ENCODE measurements at places on chromosomes 3 and 15.

DNA sequence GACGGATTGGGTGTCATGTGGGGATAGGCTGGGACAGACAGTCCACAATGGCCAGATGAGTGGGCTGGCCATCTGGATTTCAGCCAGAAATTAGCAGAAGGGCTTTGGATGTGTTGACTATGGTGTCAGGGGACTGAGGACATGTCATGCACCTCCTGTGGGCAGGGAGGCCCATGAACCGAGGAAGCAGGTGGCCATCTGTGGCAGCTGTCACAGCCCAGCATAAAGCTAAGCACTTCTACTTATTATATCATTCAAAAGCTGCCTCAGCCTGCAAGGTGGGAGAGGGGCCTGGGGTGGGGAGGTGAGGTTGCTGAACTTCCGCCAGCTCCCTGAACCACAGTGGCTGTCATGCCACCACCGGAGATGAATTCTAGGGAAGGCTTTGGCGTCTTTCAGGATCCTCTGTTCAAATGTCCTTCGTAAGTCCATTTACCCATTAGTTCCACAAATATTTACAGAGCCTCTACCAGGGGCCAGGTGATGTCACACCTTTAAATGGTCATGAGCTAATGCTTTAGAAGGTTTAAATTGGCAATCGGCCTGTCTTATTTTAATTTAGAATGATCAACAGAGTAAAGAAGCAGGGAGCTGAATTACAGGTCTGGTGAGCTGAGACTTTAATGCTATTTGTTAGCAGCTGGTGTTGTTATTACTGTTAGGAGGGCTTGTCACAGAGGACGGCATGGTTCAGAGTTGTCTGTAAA lies 23.6 kb upstream of the CAV3 start:
- DNase-seq, result peak; percentile 98

GRCh38 chr3:123780656-123781055 lies 103.5 kb downstream of the MYLK start:
- DNase-seq, result no peak

DNA sequence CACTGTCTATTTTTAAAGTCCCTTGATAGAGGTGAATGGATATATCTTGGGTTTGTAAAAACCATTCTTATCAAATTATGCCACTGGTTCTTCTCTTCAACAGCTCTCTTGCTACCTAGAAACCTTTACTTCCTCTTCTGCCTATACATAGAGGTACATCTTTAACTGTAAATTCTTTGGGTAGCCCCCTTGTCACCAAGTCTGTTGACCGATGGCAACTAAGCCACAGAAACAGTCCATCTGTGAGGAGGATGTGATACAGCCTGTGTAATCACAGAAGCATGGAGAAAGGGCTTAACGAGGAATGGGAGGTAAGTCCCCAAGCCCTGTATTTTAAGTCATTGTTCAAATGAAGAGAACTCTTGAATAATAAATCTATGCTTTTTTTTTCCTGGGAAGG lies 246.5 kb upstream of the MDFIC2 start:
- no peak for DNase-seq

GRCh38 chr3:72675243-72675642 lies 173.0 kb downstream of the SHQ1 start:
- no peak for DNase-seq

DNA sequence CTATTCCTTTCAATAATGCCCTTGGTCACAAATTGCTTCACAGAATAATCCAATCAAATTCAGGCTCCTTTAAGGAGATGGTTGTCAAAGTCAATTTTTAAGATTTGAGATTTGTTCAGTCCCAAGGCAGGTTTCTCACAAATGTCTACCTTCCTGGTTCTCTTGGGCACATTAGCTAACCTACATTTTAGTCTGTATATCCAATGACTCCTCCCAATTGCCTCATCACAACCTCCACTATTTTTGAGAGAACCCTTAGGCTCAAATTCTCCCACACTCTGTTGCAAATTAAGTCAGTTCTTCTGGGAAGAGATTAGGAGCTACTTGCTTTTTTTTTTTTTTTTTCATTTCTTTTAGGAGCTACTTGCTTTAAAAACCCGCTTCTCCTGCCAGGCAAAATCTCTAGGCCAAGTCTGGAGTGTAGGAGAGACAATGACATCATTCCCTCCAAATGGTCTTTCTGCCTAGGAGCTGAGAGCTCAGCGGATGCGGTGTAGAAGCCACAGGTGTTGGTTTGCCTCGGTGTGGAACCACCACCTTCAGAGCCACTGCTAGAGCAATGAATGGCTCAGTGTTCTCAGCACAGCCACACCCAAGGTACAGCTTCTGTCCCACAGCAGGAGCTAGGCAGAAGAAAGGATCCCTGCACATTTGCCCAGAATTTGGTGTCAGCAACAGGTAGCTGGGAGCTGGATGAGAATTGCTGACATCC lies 10.0 kb upstream of the INO80 start:
- DNase-seq, result no peak

DNA sequence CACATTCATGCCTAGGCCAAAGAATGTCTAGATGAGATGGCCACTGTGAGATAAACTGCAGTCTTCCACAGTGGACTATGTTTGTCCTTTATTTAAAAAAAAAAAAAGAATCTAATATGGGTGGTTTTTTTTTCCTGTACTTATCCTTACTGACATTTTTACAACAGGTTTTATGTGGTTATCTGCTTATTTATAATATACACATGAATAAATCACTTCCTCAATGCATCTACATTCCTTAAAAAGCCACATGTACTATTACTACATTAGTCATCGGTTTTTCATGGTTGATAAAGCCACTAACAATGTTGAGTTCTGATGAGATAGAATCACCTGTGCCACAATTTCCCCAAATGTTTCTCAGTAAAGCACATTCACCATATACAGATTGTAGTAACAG lies 341.3 kb upstream of the THBS1 start:
- no peak for DNase-seq

DNA sequence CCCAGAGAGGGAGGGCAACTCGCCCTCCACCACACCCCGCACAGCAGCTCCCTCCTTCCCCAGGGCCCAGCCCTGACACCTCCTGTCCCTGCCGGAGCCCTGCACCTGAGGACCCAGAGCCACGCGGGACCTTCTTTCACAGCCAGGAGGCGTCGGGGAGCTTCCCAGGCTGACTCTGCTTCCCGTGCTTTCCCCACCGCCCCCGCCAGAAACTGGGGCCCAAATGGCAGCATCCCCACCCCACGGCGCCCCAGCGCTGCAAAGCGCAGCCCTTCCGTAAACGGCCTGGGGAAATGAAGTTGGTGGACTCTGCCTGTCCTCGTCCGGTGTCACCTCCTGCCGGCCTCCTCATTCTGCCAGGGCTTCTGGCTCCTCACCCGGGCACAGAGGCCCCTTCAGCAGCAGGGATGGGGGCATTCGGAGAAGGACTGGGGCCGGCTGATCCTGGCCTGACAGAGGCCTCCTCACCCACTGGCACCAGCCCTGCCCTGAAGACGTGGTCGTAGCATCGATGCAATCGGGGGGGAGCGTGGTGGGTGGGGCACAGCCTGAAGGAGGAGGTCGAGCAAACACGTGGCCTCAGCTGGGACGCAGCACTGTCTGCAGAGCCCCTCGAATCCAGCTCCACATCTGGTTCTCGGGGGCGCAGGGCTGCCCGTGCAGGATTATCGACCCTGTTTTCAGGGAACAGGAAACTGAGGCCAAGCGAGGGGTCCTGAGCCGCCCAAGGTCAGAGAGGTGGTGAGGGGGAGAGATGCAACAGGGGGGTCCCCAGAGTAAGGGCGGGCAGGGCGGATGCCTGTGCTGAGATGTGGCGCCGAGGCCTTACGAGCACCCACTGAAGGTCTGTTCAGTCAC lies 235.4 kb downstream of the XXYLT1 start:
- no peak for DNase-seq

GRCh38 chr15:80846031-80846815 lies 67.1 kb downstream of the CEMIP start:
- no peak for DNase-seq

GRCh38 chr3:37702478-37703154 lies 159.1 kb upstream of the CTDSPL start:
- no peak for DNase-seq

- DNase-seq, result no peak
Measured at GRCh38 chr15:52200831-52201365, 9.7 kb upstream of the GNB5 start.

DNA sequence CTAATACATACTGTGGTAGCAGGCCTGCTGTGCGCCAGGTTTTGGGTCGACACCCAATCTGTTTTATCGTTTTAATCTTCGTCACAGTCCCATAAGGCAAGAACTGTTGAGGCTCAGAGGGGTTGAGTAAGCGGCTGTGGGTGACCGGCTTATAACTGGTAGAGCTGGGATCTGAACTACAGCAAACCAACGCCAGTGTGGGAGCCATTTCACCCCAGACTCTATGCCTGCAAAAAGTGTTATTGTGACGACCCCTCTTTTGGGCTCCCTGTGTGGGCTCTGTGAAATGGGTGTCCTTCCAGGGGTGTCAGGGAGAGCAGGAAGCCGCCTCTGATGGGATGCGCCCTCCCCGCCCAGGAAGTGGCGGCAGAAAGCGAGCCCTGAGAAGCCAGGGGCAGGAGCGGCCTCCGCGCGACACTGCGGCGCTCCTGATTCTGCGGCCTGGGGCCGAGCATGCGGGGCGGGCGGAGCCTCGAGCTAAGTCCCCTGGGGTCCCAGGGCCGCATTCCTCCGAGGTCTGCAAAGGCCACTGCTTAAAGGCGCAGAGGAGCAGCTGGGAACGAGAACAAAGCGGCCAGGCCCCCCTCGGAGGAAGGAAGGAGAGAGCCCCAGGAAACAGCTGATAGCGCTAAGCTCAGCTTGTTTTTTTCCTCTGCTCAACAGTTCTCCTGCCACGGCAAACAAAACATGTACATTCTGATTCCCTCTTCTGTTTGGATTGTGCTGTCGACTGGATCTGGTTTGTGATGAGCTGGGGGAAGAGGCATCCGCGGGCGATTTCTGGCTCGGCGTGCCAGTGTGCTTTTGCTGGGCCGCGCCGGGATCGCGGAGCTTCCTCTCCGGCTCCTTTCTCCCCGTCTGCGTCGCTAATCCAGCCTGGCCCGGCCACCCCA lies 33.9 kb downstream of the GRK7 start:
- DNase-seq, result peak; percentile 75

GRCh38 chr3:66010739-66011655 lies 27.7 kb downstream of the MAGI1 start:
- peak; percentile 79 for DNase-seq

- no peak for DNase-seq
Measured at GRCh38 chr3:120640231-120640630, 41.8 kb downstream of the HGD start.

DNA sequence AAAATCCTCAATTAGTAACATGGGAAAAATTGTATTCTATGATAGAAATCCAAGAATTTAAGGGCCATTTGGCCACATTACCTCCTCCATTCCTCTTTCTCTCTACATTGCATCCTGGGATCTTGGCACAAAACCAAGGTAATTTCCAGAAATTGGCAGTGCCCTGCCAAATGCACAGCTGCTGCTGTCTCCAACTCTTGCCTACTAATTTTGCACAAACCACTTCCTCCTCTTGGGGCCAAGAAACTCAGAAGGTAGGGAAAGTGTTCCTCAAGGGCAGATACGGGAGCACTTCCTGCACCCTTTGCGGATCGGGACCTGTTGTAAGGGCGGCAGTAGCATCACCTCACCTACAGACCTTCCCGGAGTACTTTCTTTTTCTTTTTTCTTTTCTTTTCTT lies 57.8 kb downstream of the MAP3K13 start:
- peak; percentile 40 for DNase-seq

GRCh38 chr15:25901811-25902605 lies 38.9 kb upstream of the ATP10A start:
- DNase-seq, result no peak

DNA sequence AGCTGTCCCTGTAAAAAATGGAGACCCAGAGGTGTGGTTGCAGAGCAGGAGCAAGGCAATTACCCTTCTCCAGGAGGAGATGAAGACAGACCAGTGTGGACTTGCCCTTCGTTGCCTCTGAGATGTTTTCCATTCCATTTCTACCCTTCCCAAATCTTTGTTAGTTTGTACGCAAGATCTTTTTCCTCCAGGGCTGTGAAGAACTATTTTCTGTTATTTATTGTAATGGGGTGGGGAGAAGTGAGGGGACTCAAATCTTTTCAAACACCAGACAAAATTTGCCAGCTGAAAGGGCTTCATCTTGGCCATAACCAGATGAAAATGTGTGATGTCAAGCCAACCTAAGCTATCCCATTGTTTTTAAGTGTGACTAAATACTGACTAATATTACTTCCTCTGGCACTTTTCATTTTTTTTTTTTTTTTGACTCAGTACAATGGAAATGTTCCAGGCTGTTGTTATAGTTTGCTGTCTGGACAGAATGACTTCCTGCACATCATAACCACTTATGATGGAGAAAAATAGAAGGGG lies 271.3 kb upstream of the TPRG1 start:
- no peak for DNase-seq

- DNase-seq, result no peak
Measured at GRCh38 chr15:88139936-88140335, 116.6 kb downstream of the NTRK3 start.

GRCh38 chr15:80887148-80887547 lies 102.5 kb downstream of the MESD start:
- no peak for DNase-seq

- no peak for DNase-seq
Measured at GRCh38 chr3:113006359-113007056, 15.7 kb downstream of the GTPBP8 start.

DNA sequence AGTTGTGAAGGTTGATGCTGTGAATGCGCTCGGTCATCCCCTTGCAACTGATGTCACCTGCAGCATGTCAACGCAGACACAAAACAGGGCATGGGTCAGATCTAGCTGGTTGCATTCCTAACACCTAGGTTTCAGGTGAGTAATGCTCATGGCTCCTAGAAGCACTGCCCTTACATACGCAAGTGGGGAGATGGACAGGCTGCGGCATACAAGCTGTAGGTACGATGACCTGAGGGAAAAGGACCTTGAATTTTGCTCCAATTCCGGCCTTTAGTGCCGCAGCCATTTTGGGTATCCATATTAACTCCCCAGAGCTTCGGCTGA lies 58.0 kb downstream of the TIGIT start:
- no peak for DNase-seq

- DNase-seq, result no peak
Measured at GRCh38 chr15:90991587-90992285, 2.6 kb downstream of the PRC1 start.

GRCh38 chr15:92273723-92274122 lies 120.0 kb upstream of the ST8SIA2 start:
- DNase-seq, result no peak

DNA sequence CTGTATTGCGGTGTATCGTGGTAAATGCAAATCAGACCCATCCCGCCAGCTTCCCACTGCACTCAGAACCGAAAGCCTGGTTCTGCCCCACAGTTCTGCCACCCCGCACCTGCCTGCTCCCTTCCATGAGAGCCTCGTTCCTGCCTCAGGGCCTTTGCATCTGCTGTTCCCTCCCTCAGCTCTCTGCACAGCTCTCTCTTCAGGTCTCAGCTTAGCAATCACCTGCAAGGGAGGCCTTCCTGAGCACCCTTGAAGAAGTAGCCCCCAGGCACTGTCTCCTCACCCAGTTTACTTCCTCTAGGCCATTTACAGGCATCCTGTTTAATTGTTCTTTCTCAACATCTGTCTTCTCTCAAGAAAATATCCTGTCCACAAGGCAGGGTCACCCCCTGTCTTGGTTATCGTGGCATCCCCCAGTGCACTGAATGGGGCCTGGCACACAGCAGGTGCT lies 13.3 kb upstream of the IQSEC1 start:
- DNase-seq, result no peak
